ENCODE measurements at places on chromosomes 6 and 20.

DNA sequence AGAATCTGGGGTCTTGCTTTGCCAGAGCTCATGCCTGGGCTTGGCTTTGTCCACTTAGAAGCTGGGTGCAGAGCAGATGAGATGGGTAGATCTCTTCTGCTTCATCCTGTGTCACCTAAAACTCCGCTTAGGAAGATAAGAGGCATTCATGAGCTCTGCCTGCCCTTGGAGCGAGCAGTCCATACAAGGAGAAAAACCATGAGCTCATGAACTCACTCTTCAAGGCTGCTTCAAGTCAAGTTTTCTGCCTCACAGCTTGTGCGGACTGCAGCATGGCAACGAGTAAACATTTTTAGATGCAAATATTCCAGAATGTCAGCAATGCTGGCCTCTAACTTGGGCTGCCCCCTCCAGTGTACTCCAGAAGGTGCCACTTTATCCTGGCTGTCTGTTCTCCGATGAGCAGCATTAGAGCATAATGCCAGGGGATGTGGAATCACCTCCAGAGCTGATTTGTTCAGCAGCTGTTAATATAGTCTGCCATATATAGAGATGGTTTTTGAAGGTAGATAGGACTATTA, 10.7 kb upstream of the UQCC2 start:
- no peak for DNase-seq

- DNase-seq: no peak
Measured at GRCh38 chr6:41937861-41938574, 3.6 kb downstream of the CCND3 start.

- DNase-seq: no peak
Measured at GRCh38 chr6:57021086-57021720, 25.3 kb upstream of the KIAA1586 start.

- DNase-seq: no peak
Measured at GRCh38 chr6:43393602-43394001, 24.2 kb upstream of the ZNF318 start.

DNA sequence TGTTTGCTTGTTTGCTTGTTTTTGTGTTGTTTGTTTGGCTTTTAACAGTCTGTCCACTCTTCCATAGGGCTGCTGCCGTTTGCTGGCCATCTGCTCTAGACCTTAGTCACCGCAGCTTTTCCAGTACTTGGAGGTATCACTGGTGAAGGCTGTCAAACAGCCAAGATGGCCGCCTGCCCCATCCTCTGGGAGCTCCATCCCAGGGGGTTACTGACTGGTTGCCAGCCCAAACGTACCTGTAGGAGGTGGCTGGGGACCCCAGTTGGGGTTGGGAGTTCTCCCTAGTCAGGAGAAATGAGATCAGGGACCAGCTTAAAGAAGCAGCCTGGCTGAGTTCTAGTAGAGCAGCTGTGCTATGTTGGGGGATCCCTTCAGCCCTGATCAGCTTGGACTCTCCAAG, 418.4 kb downstream of the KHDRBS2 start:
- DNase-seq: no peak

- no peak for DNase-seq
Measured at GRCh38 chr6:7086488-7086887, 21.3 kb upstream of the RREB1 start.

DNA sequence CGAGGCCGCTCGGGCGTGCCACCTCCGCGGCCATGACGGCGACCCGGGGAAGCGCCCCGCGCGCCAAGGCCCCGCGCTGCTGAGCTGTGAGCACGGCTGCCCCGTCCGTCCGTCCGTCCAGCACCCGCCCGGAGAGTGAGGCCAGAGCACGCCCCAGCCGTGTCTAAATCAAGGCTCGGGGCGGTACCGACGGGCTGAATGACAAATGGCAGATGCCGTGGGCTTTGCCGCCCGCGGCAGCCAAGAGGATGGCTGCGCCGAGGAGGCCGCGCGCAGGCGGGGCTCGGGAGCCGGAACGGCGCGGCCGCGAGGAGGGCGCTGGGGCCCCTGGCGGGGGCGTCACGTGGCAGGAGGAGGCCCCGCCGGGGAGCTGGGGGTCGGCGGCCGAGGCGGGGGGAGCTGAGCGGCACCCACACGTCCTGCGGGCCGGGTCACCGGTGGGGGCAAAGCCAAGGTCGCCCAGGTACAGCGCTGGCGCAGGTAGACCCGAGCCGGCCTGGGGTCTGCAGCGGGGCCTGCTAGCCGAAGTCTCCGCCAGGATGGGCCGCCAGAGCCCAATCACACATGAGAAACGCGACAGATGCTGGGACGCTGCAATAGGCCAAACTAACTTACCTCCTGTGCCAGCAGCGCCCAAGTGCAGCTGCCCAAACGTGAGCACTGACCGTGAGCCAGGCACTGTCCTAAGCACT, at the start of gene PLAGL1:
Gene PLAGL1 (minus strand): TSS at position 140 of the 692 bp plus-strand sequence. CDS start 60,123 bp downstream, outside the sequence.
- peak; percentile 41 for DNase-seq

DNA sequence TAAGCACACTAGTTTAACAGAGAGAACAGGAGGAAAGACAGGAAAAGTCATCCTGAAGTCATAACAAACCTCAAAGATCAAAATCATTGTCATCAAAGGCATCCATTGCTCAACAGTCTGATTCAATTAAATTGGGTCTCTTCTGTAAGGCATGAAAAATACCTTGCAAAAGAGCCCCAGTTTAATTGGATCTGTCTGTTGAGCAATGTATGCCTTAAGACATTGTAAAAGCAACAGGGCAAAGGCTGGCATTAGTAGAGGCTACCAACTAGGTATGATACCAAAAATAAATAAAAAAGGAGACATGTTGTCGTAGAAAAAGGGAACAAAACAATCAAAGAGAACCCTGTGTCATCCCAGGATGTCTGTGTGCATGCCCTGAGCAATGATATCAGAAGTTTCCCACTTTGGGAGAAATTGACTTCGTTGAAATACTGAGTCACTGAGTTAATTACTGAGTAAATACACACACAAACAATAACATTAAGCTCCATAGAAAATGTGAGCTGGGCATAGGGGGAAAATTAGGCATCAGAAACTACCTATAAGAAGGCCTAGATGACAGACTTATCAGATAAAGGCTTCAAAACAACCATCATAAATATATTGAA, 1013.8 kb upstream of the CITED2 start:
- DNase-seq: no peak

DNA sequence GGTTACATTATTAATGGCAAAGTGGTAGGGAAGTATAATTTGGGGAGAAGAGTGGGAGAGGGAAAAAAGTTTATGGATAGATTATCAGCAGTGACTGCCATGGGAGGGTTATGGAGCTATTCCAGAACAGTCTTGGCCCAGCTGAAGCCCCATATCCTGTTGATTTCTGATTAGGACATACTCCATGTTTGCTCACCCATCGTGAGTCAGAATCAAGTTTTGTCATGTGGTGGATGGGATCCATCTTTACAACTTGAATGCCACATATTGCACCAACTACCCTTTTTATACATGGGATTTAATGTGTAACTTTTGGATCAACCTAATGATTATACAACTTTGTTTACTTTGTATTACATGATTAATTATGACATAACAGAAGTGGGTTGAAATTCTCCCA, 217.0 kb downstream of the HAO1 start:
- DNase-seq: no peak

DNA sequence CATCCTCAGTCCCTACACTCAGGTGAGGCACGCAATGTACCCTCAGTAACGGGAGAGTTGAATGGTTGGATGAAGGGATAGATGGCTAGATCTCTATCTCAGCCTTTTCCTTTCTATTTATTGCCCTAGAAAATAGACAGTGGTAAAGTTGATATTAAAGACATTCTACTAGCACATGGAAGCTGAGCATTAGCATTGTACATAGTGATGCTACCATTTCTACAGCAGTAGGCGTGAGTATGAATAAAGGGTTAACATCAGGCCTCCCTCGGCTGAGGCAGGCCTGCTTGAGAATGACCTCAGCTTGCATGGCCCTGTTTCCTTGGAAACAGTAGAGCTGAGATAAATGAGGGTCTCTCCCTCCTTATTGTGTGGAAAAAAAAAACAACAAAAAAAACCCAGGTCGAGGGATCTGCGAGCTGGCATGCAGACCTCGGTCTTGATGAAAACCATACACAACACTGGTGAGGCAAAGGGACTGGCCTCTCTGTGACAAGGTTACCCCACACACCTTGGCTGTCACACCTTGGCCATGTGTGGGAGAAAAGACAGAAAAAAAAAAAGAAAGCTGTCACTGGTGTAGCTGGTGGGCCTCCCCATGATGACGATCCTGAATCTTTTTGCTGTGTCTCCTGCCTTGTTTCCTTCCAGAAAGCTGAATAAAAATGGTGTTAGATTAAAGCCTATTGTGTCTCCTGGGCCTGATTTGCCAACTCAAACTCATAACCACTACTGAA, 160.0 kb downstream of the HACE1 start:
- peak; percentile 5 for DNase-seq

DNA sequence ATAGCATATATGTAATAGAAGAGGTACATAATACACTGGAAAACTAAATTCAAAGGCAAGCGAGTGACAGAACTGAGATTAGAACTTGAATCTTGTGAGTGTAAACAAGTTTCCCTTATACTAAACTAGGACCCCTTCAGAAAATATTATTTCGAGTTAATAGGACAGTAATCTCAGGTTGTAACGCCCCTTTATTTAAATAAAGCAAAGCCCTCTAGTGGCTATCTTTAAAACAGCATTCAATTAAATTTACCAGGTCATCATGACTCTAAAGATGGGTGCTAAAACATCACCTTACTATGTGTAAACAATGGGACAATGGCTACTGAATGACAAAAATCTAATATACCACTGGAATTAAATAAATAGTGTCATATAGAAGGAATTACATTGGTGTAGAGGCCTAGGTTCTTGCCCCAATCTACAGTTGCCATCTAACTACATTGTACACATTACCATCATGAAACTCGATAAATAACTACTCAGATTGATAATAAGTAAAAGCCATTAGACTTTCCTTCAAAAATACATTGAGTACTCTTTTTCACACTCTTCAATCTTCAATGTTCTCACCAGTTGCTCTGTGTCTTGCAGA, 255.4 kb upstream of the IRAK1BP1 start:
- DNase-seq: no peak

- no peak for DNase-seq
Measured at GRCh38 chr6:152087701-152088100, 280.2 kb downstream of the ESR1 start.

DNA sequence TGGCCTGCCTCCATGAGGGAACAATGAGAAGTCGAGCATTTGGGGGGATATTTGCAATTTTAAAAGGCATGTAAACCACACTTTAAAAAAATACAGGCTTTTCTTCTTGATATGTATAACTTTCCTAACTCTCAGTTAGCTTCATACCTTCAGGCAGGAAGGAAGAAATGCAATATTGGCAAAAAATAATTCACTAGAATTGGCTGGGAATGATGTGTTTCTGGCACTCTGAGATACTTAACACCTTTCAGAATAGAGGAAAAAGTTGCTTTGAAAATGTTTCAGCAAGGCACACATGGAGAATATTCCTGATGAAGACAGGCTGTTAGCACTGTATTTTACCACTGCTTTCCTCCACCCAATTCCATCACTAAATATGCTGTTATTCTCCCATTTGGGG, 747.6 kb downstream of the HDGFL1 start:
- no peak for DNase-seq

DNA sequence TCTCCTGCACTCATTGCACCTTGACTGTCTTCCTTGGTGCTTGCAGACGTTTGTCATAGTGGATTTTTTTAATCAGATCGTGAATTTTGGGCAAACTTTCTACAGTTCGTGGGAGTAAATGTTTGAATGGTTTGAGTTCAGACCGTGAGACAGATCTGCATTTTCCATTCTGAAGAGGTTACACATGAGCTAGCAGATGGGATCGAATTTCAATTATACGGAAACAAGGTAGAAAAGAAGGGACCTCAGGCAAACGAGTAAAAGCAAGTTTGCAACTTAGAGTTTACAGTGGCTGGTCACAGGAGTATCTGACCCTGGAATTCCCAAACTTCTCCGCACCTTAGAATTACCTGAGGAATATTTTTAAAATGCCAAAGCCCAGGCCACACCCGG, 17.2 kb upstream of the NCR2 start:
- no peak for DNase-seq

GRCh38 chr6:14738933-14739332, 506.9 kb upstream of the JARID2 start:
- DNase-seq: no peak

GRCh38 chr6:74091136-74091793, 395.3 kb downstream of the CD109 start:
- DNase-seq: no peak

GRCh38 chr6:127225497-127225896, 41.2 kb upstream of the RNF146 start:
- no peak for DNase-seq

DNA sequence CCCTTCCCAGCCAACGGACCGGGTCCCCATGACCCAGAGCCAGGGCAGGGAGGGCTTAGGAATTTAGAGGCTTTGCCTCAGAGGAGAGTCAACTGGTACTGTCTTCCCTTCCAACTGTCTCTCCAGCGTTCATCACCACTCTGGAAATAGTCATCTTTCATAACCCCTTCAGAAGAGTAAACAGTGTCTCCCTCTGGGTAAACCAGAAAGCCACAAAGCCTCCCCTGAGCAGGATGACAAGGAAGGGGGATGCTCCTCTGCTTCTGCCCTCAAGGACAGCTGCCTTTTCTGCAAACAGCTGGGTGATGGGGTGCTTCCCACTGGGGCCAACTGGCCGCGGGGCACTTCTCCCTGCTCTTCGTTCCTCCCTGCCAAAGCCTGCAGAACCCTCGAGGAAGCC, 90.1 kb downstream of the PSMG4 start:
- no peak for DNase-seq

GRCh38 chr6:16374016-16374415, 135.6 kb downstream of the GMPR start:
- DNase-seq: no peak

DNA sequence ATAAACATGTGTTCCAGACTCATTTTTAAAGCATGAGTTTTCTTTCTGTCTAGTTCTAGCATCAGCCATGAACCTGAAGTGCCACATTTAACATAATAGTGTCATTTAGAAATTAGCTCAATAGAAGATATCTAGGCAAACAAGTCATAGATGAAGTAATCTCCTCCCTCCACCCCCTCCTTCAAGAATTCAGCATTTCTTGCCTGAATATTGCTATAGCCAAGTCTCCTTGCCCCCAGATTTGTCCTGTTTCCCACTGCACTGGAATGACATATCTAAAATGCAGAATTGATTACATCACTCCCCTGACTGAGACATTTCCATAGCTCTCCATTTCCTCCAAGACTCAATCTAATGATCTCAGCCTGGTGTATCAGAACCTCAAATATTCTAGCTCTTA, 134.9 kb upstream of the BACH2 start:
- no peak for DNase-seq

DNA sequence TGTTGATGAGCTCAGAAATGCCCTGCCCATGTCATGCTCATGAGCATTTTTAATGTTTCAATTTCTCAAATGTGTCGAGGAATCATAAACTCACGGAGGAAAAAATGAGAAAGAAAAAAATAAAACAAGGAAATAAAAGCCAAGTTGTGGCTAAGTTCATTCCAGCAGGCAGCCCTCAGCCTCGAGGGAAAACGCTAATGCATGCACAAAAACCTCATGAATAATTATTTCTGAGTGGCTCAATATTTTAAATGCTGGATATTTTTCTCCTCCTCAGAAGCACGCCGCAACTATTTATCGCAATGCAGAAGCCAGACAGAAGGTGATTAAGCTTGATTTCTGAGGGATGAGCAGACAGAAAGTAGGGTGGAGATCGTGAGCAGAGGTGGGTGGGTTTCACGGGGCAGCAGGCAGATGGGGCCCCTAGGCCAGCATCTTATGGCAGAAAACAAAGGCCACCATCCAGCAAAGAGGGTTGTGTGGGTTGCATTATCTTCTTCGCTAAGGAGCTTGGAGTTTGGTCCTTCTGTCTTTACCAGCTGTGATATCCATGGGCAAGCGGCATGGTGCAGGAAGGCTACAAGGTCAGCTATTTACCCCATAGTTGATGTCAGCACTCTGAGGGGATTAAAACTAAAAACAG, 151.5 kb upstream of the LRFN2 start:
- no peak for DNase-seq

- DNase-seq: no peak
Measured at GRCh38 chr6:159880412-159880975, 10.3 kb upstream of the MAS1 start.

Measured in neural crest cell (in vitro differentiated cells).